ENCODE measurements at places on chromosomes 16 and 17.

DNA sequence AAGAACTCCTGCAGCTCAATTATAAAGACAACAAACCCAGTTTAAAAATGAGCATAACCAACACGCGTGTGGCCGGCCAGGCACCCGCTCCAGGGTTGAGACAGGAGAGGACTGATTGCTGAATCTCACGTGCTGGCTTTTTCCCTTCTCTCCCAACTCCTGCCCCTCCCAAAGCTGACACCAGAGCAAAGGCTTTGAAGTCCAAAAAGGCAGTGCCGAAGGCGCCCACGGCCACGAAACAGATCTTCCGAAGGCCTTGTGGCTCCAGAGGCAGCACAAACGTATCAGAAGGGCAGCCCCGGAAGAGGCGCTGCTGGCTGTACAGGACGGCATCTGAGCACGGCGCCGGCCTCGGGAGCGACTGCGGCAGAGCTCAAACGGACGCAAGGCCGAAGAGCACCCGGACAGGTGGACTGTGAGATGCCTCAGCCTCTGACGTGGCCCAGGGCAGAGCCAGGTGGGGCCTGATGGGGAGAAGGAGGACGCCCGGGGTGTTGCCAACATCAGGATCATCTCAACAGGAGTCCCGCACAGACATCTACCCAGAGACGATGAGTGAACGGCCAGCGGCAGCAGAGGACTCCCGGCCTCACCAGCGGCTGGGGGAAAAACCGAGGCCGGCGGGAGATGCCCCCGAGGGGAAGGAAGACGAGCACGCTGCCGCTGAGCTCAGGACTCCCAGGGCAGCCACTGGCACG lies 10.5 kb downstream of the CLCN7 start:
- no peak for DNase-seq

GRCh38 chr16:64280317-64280716 lies 841.5 kb downstream of the CDH11 start:
- DNase-seq: no peak

- no peak for DNase-seq
Observed at GRCh38 chr17:70071127-70071526, 3.9 kb upstream of the KCNJ16 start.

GRCh38 chr16:53960954-53961616 lies 257.1 kb downstream of the FTO start:
- DNase-seq: no peak

DNA sequence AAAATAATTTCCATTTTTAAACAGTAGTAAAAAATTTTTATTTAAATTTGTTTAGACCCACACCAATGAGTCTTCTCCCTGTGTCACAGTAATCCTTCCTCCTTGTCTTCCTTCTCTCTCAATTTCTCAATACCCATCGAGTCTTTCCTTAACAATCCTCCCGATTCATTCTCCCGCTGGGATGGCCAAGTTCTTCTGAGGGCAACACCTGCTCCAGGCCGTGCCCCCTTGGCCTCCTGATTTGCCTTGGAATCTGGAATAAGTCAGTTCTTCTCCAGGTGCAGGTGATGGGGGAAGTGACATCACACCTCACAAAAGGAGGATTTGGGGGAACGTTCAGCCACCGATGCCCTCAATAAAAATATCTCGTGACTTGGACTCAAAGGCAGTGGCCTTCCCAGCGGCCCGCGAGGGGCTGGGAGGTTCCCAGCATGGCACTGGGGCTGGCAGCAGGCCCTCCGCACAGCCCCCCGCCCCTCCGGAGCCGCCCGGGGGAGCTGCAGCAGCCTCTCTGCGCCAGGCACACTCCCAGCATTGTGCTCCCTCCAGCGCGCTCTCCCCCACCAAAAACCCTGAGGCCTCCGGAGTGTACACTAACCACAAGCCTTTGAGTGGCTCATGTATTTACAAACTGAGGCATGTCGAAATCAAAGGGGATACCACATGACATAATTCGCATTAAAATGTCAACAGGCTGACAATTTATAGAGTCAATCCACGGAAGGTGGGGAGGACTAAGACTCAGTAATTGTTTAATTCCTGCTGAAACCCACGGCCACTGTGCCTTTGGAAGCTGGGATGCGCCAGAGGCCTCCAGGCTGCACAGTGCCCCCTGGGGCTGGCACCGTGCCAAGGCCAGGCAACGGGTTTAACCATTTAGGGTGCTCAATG lies 120.5 kb downstream of the ZFHX3 start:
- DNase-seq: peak; percentile 92

DNA sequence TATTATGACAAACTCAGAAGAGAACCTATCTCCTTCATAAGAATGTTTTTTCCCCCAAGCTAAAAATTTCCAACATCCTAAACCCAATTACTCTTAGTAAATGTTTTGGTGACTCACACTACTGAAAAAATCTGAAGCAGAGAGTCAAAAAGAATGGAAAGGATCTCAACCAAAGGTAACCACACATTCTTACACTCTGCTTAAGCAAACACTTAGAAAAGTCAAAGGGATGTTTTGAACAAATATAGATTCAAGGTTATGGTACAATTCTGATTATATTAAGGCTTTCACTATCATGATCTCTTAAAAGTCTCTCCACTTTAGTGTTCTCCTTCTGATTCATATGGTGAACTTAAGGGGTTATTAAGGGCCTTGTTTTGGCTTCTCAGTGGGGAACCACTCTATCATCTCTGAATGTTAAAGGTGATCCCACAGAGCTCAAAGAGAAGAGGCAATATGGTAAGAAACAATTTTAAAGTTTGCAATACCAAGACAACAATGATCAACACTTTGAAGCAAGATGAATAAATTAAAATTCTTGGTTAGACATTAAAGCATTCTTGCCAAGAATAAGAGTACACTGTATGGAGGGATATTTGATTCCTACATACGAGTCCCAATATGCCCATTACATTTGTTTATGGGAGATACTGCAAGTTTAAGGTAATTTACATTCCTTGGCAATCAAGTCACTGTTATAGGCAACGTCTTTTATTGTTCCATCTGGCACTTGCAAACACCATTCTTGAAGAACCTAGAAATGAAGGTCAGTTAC lies 69.2 kb downstream of the CDC27 start:
- peak; percentile 45 for DNase-seq

- peak; percentile 55 for DNase-seq
Observed at GRCh38 chr17:59846394-59847165, 46.2 kb downstream of the TUBD1 start.

DNA sequence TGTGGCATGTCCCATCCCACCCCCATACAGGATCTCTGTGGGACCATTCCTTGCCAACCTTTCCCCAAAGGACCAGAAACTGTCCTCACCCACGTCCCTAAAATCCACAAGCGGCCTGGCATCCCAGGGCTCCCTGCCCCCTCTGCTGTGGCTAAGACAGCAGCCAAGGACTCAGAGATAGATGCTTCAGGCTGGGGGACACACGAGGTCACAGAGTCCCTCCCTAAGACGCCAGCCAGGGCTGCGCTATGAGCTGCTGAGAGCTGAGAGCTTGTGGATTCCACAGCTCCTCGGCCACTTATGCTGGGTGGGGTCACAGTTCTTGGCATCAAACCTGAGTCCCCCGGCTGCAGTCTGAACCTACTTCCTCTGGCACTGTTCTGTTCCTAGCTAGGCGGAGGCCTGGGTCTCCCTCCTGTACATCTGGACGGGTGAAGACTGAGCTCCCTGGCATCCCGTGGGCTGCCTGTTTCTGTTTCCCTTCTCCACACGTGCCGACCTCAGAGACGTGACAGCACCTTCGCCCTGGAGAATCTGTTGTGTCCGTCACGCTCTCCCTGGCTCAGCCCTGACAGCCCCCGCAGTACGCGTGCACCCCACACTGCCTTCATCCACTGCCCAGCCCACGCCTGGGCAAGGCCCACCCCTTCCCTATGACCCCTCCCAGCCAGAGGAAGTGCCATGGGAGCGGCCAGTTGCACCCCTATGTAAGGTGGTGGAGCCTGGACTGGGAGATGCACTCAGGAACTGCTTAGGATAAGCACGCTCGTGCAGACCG lies 61.2 kb downstream of the ENGASE start:
- DNase-seq: no peak

DNA sequence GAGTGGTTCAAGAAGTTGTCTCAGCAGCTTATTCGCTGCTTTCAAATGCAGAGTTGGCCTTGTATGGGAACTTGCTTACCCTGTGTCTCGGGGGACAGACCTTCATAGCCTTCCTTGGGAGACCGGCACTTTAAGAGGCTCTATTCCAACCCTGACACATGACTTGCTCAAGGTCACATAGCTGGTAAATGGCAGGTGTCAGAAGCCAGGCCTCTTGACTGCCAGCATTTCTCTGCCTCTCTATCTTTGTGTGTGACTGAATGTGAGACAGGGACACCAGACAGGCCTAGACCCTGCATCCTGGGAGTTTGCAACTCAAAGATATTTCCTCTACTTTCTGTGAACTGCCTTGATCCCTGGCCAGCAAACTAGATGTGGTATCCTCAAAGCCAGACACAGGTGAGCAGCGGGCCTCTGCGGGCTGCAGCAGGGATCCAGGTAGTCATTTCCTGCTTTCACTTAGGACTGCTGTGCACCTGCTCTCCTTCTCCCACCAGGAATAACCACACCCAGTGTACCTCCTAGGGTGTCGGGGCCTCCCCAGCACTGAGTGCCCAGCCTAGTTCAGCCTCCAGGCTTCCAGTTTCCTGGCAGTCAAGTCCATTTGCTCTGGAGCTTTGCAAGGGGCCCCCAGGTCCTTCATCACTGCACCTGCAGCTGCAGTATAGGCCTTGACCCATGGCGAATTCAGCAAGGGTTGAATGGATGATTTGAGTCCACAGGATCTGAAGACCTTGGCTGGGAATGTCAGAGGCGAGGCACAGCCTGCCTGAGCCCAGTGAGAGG lies 116.6 kb upstream of the TNRC6C start:
- DNase-seq: no peak

- no peak for DNase-seq
Observed at GRCh38 chr16:53704445-53704813, 473 bp downstream of the FTO start.

DNA sequence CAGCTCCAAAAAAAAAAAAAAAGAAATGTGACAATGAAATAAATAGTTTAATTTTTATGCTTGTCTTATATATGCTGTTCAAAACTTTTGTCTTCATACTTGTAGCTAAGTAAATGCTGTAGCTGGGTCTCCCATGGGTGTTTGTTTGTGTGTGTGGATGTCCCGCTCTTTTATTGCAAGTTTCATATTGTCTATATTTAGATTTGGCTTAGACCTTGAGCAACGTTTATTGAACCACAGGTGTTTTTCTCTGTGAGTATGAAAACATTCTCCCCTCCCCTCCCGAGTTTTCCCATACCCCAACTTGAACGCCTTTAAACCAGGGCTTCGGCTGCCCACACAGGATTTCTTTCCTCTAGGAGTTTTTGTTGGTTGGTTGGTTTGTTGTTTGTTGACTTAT lies 45.2 kb downstream of the MFSD11 start:
- no peak for DNase-seq

- DNase-seq: no peak
Observed at GRCh38 chr16:51747329-51747728, 596.3 kb upstream of the SALL1 start.

GRCh38 chr16:88289561-88289960 lies 93.2 kb upstream of the ZNF469 start:
- peak; percentile 30 for DNase-seq

DNA sequence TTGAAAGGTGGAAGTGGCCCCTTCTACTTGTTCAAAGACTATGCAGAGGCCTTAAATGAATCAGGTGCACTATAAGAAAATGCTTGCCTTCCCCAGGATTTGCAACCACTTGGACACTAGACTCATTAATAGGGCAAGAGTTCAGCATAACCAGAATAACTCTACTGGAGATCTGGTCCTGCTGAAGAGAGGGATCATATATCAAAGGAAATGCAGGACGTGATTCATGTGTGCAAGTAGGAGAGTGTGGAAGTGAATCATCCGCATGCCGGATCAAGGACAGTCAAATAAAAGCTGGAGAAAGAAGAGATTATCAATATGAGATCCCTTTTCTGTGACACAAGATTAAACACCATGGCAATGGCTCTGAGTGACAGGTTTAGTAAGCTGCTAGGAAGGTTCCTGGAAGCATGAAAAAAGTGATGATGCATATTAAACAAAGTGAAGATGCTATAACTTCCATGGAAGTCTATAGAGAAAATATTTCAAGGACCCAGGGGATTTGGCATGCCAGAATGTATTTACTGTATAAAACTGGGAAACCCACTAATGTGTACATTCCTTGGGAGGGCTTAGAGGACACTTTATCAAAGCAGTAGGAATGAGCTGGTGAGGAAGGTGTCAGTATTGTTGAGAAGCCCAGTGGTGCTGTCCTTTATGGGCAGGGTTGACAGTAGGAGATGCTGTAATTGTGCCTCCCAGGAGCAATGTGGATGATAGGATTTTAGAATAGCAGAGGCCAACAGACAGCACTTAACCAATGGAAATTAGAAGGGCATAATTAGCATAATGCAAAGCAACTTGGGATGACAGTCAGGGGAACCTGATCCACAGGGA lies 133.1 kb downstream of the ABCA8 start:
- peak; percentile 83 for DNase-seq

DNA sequence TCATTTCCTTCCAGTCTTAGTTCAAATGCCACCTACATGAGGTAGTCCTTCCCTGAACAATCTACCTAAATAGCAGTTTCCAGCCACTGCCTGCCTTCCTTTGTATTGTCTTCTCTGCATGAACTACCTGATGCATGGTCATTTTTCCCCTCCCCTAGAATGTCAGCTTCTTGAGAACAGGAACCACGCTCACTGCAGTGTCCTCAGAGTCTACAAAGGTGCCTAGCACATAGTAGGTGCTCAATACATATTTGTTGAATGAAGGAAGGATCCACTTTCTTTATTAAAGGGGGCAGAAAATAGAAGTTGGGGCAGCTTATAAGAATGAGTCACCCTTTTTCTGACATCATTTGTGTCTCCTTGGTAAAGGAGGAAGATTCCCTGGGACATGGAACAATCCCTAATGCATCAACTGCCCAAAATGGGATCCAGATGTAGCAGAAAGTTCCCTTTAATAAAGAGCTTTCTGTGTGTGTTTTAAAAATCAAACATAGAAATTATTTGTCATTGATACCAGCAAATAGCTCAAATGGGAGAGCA lies 4.4 kb upstream of the CYLD start:
- DNase-seq: peak; percentile 48

Measured in AG20443 (cell line).